Purkinje cell (primary cell): ENCODE measurements at places on chromosomes 7 and 10. TPM values are rescaled to one million over a fixed set of nuclear protein-coding genes. Genes with fewer than 3 reads are reported as not detected.

PPP1R9A gene
- polyA plus RNA-seq = 30.8 and 35.7 TPM in 2 replicates

ZNF777 gene
- 0.15 TPM in 1 of 2 replicates, not detected in the other for polyA plus RNA-seq

WIPF3 gene
- 1.0 and 2.4 TPM in 2 replicates for polyA plus RNA-seq

LBX1 gene
- not detected in 2 replicates for polyA plus RNA-seq

CCDC172 gene
- not detected in 2 replicates for polyA plus RNA-seq

MBLAC1 gene
- 0.28 TPM in 1 of 2 replicates, not detected in the other for polyA plus RNA-seq

TET1 gene
- polyA plus RNA-seq = 1.8 and 2.1 TPM in 2 replicates

GSDME gene
- polyA plus RNA-seq = 25.4 and 29.9 TPM in 2 replicates

KEL gene
- not detected in 2 replicates for polyA plus RNA-seq

RBP3 gene
- not detected in 2 replicates for polyA plus RNA-seq

CTTNBP2 gene
- 142 and 156 TPM in 2 replicates for polyA plus RNA-seq

FKBP9 gene
- polyA plus RNA-seq = 87.0 and 97.6 TPM in 2 replicates

NPFFR1 gene
- 0.13 and 0.71 TPM in 2 replicates for polyA plus RNA-seq

MAP3K8 gene
- polyA plus RNA-seq = 1.9 TPM in 1 of 2 replicates, not detected in the other
